ENCODE measurements at places on chromosomes 16 and 17.

GRCh38 chr16:57711346-57711745, 16.7 kb downstream of the DRC7 start:
- no peak for DNase-seq

DNA sequence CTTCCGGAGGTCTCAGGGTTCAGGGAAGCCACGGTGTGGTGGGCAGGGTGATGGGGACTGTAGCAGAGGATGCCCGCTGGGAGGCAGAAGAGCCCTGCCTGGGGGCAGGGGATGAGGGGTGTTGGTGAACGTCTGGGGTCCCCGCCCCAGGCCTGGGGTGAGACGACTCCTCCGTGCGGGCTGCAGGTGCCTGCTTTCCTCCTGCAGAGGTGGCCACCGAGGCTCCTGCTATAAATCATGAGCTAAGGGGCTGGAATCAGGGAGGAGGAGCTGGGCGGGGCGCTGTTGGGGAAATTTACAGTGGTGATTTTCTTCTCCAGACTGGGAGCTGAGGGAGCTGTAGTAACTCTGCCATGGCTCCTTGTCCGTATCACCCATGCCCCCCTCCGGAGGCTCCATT, 167.0 kb downstream of the MRM1 start:
- DNase-seq = no peak

DNA sequence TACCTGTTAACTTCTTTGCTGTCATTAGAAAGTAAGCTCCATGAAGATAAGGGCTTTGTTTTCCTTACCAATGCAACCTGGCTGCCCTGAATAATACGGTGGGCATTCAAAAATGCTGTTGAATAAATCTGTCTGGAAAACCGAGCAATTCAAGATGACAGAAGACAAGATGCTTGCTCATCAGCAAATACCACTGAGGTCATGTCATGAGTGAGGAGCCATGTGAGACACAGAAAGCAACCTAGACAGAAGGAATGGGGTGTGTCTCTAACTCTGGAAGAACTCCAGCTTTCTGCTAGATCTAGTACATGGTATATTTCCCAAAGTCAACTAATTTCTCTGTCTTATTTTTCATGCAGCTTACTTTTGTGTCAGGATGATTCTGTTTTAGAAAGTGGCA, 64.2 kb downstream of the STH start:
- DNase-seq = peak; percentile 80

DNA sequence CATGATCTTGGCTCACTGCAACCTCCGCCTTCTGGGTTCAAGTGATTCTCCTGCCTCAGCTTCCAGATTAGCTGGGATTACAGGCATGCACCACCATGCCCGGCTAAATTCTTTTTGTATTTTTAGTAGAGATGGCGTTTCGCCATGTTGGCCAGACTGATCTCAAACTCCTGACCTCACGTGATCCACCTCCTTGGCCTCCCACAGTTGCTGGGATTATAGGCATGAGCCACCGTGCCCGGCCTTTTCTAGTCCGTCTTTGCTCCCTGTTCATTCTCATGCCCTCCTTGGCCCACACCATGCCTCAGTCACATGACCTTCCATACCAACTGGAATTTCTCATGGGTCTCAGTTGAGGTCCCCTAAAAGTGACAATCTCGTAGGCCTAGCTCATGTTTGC, 86.9 kb downstream of the SNX29 start:
- no peak for DNase-seq
